ENCODE measurements at places on chromosomes 1 and 21.

GRCh38 chr1:59409986-59410385, 113.1 kb downstream of the FGGY start:
- DNase-seq = no peak

DNA sequence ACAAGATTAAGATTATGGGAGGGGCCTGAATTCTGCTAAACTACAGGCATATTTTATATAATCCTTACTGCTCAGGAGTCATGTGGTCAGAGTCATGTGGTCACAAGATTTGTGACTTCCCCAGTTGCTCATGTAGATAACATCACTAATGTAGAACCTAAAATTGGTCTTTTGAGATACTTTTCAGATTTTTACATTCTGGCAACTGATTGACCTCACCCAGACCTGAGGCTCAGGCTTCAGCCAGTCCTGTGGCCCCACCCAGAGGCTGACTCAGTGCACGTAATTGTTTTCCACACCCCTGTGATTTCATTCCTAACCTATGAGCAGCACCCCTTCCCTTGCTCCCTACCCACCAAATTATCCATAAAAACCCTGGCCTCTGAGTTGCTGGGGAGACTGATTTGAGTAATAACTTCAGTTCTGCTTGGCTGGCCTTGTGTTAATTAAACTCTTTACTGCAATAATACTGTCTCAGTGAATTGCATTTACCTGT, 41.7 kb upstream of the ZNF326 start:
- peak; percentile 73 for DNase-seq

DNA sequence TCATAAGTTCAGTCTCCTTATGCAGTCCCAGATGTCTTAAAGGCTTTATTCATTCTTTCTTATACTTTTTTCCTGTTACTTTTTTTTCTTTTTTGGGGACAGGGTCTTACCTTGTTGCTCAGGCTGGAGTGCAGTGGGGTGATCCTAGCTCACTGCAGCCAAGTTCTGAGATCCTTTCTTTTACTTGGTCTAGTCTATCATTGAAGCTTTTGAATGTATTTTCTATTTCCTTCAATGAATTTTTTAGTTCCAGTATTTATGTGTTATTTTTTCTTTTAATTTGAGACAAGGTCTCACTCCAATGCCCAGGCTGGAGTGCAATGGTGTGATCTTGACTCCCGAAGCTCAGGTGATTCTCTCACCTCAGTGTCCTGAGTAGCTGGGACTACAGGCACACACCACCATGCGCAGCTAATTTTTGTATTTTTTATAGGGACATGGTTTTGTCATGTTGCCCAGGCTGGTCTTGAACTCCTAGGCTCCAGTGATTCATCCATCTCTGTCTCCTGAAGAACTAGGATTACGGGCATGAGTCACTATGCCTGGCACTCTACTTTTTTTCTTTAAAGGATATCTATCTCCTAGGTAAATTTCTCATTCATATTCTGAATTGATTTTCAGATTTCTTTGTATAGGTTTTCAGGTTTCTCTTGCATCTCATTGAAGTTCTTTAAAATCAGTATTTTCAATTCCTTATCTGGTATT, 26.1 kb upstream of the GTF2B start:
- DNase-seq = no peak

DNA sequence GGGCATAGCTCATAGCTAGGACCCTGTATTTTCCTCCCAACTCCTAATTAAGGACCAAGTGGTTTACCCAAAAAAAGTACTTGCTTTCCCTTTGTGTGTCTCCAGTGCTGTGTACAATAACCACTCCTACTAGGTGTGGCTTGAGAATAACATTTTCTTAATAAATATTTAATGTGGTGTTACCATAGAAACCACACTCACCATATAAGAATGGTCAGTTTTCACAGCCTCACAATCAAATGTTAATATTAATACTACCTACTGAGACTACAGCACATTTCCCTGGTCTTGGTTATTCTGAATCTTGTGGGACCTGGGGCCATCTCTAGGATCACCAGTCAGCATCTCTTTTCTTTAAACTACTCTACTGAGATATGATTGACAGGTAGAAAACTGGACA, 83.5 kb upstream of the BCAR3 start:
- DNase-seq = no peak

DNA sequence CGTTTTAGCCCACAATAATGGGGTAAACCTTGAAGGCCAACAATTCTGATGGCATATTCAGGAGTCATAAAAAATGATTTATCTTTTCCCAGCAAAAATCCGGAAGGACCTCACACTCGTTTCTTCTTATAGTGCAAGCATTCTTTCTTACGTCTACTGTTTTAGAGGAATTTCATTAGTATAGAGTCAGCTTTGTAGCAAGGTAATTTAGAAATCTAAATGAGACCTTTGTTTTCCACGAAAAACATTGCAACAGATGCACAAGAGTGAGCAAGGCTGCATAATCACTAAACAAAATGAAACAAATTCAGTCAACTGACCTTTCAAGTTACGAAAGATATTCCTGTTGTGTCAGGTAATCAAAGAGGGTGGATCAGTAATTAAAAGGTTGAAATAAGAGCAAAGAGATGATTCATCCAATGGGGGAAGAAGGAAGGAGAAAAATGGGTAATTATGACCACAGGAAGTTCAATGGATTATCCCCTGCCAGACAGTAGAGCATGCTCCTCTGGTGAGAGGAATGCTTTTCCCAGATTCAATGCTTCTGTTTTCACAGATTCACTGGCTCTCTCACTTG, 560 bp upstream of the CSDE1 start:
- DNase-seq = no peak

GRCh38 chr1:113674591-113674990, 84.7 kb downstream of the PHTF1 start:
- DNase-seq = no peak

DNA sequence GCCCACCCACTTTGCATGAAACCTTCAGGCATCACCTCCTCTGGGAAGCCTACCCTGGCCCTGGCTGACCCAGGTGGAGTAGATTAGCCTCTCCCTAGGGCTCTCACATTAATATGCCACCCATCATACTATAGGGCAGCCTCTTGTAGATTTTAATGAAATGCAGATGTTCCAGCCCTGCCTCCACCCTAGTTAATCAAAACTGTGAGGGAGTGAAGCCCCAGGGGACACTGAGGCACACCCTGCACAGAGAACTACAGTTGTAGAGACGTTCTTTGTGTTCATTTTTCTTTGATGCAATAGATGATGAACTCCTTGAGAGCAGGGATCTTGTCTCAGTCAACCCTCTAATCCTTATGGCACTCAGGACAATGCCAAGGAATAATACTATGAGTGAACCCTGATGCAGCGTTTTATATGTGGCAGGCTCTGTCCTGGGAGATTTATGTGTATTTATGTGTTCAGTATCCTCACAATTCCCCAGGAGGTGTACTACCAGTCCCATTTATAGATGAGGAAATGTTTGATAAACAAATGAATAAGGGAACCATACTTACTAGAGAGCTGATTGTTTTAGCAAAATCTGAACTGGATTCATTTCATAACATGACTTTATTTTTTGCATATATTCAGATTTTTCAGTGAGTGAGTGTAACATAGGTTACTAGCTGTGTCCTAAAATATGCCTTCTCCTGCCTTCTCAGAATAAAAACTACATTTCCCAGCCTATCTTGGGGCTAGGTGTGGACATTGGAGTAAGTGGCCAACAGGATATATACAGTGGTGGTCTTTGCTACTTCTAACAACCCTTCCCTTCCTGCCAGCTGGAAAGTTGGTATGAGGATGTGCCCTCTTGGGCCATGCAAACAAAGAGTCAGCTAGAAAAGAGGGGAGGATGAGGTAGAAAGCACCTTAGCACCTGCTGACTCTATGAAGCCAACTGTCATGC, 23.5 kb upstream of the PRELP start:
- DNase-seq = no peak

DNA sequence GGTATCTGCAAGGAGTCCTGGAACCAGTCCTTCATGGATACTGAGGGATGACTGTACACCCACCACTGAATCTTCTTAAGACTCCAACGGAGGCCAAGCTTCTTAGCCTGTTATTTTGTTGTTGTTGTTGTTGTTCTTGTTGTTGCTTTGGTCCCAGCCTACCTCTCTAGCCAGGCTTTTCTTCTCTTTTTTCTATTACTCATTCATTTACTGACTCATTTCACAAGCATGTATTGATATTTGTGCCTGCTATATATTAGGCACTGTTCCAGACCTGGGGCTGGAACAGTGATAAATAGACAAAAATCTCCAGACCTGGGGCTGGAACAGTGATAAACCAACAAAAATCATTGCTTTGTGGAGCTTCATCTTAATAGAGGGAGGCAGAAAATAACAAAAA, 20.4 kb downstream of the CENPF start:
- no peak for DNase-seq

GRCh38 chr21:38811257-38811656, 5.5 kb downstream of the ETS2 start:
- no peak for DNase-seq

DNA sequence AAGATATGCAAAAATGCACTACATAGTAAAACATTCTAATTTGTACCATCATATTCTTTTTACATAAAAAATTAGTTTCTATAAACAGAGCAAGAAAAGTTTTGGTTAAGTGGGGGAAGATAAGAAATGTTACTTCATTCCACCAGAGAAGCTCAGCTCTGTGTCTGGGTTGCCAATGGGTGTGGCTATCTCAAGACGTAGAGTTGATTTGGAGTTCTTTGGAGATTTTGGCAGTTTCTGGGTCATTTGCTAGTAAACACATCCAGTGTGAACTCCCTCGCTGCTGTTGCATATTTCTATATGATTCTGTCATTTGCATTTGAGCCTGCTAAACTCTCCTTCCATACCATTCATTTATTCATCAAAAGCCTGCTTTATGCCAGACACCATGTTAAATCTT, 7.2 kb downstream of the RGL1 start:
- no peak for DNase-seq

DNA sequence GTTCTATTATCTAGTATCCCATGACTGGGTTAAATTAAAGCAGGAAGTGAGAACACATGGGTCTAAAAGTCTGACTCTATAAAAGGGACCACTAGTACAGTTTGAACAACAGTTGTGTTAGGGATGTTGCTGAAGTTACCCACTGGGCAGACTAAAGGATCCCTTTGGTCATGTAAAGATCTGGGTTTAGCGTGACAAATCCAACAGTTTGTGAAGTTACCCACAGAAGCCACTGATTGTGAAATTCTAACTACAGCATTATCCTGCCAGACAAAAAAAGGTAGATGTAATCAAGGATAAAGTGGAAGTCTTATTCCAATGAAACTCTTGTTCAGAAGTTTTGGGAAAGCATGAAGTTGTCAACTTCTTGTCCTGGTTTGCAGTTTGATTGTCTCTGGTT, 5.7 kb downstream of the QSOX1 start:
- no peak for DNase-seq

- no peak for DNase-seq
Observed at GRCh38 chr1:44576456-44577150, 97.7 kb downstream of the TMEM53 start.

DNA sequence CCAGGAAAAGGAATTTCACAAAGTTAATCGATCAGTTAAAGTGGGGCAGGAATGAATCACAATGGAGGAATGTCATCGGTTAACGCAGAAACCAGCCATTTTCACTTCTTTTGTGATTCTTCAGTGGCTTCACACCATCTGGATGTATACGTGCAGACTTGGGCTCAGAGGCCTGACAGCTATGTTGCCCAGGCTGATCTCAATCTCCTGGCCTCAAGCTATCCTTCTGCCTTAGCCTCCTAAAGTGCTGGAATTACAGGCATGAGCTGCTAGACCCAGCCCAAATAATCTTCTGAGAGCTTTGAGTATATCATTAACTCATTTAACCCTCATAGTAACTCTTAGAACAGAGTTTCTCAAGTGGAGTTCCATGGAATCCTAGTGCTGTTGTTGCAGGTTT, 126.5 kb upstream of the VANGL1 start:
- no peak for DNase-seq

- DNase-seq = no peak
Observed at GRCh38 chr1:160607672-160608032, 28.4 kb upstream of the CD84 start.

DNA sequence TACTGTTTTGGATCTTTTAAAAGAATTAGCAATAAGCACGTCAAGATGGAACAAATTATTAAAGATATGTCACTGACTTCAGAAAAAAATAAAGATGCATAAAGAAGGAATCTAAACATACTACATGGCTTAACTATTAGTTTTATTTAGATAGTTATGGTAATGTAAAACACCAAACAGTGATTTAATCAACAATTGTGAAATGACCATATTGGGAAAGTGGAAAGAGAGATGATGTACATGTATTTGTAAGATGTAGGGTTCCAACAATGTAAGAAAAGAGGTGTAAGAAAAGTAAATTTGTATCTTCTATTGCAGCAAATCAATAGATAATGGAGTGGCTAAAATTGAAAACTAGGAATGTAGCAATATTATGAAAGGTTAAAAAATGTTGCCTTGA, 6.4 kb upstream of the AIM2 start:
- no peak for DNase-seq

- DNase-seq = no peak
Observed at GRCh38 chr1:220810963-220811362, 24.2 kb downstream of the MTARC1 start.

DNA sequence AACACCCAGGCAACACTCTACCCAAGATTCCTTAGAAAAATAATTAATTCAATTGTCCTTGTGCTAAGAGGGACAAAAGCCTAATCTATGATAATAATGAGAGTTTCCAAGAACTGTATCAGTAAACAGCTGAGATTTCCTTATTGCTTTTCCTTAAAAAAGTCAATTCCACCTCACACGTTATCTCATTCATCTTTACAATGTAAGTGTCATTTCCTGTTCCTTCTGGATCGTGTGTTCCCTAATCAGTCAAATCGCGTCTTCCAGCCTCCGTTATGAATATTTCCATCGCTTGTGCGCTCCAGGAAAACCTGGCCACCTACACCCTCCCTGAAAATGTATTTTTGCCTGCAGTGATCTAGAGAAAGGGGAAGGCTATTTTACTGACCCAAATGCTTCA, 23.9 kb upstream of the CLDN17 start:
- no peak for DNase-seq

GRCh38 chr1:54136269-54136896, 16.4 kb downstream of the CDCP2 start:
- DNase-seq = no peak

GRCh38 chr1:56972976-56973375, 7.2 kb upstream of the C8B start:
- no peak for DNase-seq

- DNase-seq = no peak
Observed at GRCh38 chr1:1171546-1172340, 1.9 kb upstream of the TTLL10 start.

DNA sequence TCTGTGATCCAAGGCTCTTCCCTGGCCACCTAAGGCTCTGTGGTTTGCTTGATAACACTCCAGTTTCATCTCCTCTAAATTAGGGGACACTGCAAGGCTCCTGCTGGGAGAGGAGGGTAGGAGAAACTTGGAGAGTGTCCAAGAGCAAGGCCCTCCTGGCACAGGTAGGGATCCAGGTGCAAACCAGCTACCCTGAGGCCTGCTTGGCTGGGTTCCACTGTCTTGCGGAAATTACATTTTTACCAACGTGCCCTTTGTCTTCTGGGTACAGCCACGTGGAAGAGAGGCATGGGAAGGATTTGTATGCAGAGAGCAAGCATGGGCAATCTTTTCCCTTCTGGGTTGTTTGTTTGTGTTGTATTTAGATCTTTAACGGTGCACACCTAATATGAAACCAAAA, 132.5 kb downstream of the PRDM2 start:
- DNase-seq = no peak

Measured in AG04449 (cell line).